CD4-positive, alpha-beta T cell treated with Interleukin-6 for 4 hours (primary cell): ENCODE measurements at places on chromosomes 12 and 14.

- no peak for DNase-seq
Measured at GRCh38 chr12:55664826-55665225, 28.1 kb downstream of the OR10P1 start.

GRCh38 chr12:104219361-104219892, 3.8 kb downstream of the TXNRD1 start:
- no peak for DNase-seq

DNA sequence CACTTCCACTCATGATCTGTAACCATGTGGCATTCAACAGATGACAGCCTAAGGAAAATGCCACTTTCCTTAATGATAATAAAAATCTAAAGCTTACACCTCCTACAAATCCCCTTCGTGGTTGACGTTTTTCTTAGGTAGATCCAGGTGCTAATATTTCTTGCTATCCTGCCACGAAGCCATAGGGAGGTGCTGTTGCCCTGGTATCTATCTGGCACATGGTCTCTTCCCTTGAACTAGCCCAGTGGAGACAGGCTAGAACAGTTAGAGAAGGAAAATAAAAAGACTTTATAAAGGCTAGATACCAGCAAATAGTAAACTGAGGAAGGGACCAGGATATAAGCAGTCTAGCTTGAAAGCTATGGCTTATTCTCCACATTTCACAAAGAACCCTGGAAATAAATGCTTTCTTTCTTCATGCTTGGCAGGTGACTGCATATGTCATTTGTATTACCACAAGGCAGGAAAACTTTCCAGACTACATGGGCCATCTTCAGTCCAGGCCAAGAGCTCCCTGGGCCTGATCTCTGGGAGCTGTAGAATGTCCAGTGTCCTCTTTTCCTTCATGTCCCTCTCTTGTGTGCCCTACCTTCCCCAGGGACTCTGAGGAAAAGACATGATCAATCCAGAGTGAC, 15.3 kb downstream of the SPIC start:
- DNase-seq, result no peak

GRCh38 chr12:26369588-26369987, 174.2 kb downstream of the SSPN start:
- no peak for DNase-seq

DNA sequence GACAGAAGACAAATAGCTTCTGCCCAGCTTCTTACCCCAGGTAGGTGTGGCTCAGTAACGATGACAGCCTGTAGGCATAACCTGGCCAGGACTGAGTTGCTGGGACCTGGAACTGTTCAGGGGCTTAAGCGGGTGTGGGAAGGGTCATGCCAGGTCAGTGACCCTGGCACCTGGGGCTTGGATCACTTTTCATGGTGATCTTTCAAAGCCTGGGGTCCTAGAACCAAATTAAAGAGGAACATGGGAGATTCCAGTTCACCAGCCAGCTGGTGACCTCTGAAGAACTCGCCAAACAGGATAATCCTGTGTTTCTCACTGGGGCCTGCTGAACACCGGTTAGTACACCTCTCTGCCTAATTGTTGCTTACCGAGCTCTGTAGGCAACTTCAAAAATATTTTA, 102.6 kb upstream of the LMNTD1 start:
- DNase-seq, result no peak

- DNase-seq, result no peak
Measured at GRCh38 chr14:91397965-91398591, 19.5 kb downstream of the CCDC88C start.

GRCh38 chr12:12533238-12533829, 29.3 kb downstream of the DUSP16 start:
- DNase-seq, result no peak

- DNase-seq, result no peak
Measured at GRCh38 chr12:78726854-78727253, 137.7 kb upstream of the SYT1 start.

DNA sequence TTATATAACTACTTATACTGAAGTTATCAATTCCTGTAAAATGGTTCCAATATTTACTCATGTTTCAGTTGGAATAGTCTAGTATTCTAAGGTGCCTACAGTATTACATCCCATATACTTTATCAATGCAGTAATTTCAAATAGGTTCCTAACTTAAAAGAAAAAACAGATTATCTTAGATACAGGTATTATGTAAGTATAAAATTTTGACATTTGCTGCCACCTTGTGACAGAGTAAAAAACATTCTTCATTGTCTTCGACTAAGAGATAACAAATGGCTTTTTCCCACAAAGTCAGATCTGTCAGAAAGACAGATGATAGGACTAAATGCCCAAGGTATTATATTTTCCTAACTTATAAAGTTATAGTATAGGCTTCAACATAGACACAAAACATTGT, 78.7 kb downstream of the TXNDC16 start:
- DNase-seq, result no peak

- peak; percentile 68 for DNase-seq
Measured at GRCh38 chr12:45655186-45655585, 74.3 kb upstream of the ARID2 start.

- DNase-seq, result no peak
Measured at GRCh38 chr14:105495101-105495989, 4.3 kb downstream of the TEDC1 start.

- no peak for DNase-seq
Measured at GRCh38 chr12:114193474-114193873, 212.5 kb downstream of the TBX5 start.

GRCh38 chr12:93043877-93044209, 114.7 kb upstream of the EEA1 start:
- no peak for DNase-seq

- DNase-seq, result peak; percentile 9
Measured at GRCh38 chr12:109264095-109264942, 44.8 kb downstream of the FOXN4 start.

GRCh38 chr12:92403210-92404175, 257.8 kb upstream of the BTG1 start:
- DNase-seq, result peak; percentile 68

DNA sequence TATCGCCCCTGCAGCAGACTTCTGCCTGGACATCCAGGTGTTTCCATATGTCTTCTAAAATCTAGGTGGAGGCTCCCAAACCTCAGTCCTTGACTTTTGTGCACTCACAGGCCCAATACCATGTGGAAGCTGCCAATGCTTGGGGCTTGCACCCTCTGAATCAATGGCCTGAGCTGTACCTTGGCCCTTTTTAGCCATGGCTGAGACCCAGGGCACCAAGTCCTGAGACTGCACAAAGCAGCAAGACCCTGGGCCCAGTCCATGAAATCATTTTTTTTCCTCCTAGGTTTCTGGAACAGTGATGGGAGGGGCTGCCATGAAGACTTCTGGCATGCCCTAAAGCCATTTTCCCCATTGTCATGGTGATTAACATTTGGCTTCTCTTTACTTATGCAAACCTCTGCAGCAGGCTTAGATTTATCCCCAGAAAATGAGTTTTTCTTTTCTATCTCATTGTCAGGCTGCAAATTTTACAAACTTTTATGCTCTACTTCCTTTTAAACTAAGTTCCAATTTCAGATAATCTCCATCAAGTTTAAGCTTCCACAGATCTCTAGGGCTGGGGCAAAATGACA, 1445.8 kb upstream of the FLRT2 start:
- DNase-seq, result no peak

DNA sequence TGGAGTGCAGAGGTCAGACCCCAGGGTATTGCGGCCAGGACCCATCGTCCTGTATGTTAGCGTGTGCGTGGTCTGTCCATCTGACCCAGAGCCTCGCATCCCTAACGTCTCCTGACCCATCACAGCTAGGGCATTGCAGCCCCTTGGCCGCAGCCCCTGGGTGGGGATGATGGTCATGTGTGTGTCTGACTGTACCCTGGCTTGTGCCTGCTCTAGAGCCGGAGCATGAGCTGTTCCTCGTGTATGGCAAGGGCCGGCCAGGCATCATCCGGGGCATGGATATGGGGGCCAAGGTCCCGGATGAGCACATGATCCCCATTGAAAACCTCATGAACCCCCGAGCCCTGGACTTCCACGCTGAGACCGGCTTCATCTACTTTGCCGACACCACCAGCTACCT, 10.8 kb upstream of the LRP1-AS start:
- no peak for DNase-seq

GRCh38 chr12:58615047-58615446, 305.3 kb downstream of the LRIG3 start:
- DNase-seq, result no peak

DNA sequence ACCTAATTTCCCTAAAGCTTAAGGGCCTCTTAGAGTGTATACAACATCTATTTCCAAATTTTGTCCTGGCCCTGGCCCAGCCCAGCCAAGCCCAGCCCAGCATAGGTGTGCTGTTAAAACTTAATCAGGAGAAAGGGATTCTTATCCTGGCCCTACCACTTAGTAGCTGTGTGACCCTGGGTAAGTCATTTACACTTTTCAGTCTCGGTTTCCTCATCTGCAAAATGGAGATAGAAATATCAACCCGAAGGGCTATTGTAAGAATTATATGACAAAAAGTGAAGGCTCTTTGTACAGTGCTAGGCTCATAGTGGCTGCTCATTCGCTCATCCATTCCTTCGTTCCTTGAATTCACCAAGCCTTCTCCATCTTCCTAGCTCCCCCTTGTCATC, 442 bp downstream of the ERG28 start:
- DNase-seq, result no peak

- no peak for DNase-seq
Measured at GRCh38 chr14:50417853-50418252, 21.2 kb upstream of the CDKL1 start.

- DNase-seq, result no peak
Measured at GRCh38 chr12:130266751-130267150, 70.9 kb upstream of the PIWIL1 start.

- no peak for DNase-seq
Measured at GRCh38 chr14:37195327-37195726, 2.4 kb upstream of the MIPOL1 start.

- DNase-seq, result no peak
Measured at GRCh38 chr12:83461336-83461935, 774.7 kb downstream of the TMTC2 start.

DNA sequence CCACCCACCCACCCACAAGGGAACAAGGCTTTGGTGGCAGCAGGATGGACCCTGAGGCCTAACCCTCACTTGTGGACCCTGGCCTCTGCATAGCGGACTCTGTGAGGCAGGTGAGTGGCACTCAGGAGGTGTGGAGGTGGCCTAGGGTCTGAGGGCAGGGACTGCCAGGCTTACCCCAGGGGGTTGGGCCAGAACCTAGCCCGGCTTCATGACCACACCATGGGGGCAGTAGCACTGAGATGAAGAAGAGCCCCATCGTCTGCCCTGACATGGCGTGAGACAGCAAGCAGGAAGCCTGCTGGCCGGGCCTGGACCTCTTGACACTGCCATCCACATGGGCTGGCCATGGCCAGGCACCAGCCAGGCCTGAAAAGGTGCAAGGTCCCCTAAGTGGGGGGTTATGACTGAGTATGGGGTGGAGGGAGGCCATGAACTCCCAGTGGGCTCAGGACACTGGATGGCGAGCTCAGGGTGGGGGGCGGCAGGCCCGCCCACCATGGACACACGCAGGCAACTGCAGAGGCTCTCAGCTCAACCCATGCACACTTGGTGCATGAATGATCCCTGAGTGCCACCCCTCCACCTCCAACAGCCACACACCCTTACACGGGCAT, 29.3 kb downstream of the JAG2 start:
- no peak for DNase-seq

DNA sequence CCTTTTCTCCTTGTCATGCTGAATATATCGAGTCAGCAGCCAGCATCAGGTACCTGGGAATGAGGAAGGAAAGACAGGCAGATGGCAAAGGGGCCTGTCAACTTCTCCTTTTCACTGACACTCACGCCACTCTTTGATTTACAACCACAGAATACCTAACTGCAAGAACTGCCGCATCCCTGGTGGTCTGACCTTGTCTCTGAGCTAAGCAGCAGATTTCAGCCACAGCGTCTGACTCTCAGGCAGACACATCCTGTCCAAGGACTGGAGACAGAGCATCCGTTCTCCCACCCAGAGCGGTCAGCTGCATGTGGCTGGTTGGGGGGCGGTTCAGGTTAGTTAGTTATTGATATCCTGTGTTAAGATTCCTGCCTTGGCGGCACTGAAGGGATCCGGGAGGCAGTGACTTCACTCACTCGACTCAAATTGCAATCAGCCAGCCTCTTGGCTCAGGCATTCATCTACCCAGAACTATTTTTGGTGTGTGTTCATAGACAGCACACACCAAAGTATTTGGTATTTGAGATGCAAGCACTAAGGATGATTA, 11.2 kb upstream of the MAP1LC3B2 start:
- no peak for DNase-seq

GRCh38 chr14:101349108-101349507, 212.2 kb upstream of the DIO3 start:
- no peak for DNase-seq

- no peak for DNase-seq
Measured at GRCh38 chr12:121673013-121673511, 3.6 kb upstream of the MORN3 start.

- no peak for DNase-seq
Measured at GRCh38 chr12:50190859-50191258, 23.7 kb upstream of the CERS5 start.

GRCh38 chr12:60075091-60075490, 479.3 kb downstream of the SLC16A7 start:
- DNase-seq, result no peak

GRCh38 chr12:120342175-120343038, 14.8 kb upstream of the PLA2G1B start:
- DNase-seq, result no peak

DNA sequence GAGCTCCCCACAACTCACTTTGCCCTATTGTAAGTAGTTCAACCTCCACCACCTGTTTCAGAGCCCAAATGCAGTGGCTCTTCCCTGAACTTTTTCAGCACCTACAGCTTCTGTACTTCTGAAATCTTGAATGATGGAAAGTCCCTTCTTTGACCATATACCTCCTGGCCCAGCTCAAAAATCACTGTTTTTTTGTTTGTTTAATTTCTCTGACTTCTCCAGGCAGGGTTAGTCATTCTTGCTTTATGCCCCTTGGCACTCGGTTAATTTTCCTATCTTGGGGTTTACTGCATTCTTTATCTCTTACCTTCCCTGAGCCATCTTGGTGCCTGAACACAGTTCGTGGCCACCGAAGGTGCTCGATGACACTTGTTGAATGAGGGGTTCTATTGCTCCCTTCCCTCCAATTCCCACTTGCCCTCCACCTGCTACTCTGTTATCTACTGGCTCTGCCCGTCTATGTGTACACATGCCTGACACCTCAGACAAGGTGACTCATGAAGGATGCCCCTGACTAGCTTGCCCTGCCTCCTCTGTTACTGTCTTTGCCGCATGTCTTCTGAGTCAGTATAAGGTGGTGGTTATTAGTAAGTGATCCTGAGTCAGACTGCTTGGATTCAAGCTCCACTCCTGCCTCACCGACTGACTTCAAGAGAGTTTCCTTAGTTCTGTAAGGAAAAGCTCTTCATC, 4.4 kb downstream of the AMHR2 start:
- no peak for DNase-seq

- no peak for DNase-seq
Measured at GRCh38 chr12:124904306-124905098, 9.9 kb downstream of the UBC start.

DNA sequence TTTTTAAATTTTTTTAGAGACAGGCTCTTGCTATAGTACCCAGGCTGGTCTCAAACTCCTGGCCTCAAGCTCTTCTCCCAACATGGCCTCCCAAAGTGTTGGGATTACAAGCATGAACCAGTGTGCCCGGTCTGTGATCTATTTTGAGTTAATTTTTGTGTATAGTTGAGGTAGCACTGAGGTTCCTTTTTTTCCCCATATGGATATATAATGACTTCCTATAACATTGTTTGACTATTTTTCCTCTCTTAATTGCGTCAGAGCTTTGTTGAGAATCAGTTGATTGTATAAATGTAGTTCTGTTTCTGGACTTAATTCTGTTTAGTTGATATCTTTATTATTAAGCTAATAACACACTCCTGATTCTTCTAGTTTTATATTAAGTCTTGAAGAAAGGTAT, 8.6 kb upstream of the M6PR start:
- no peak for DNase-seq
